Brain (organoid and tissue), 16 donors: ENCODE measurements at places on chromosomes 13 and 19.

DNA sequence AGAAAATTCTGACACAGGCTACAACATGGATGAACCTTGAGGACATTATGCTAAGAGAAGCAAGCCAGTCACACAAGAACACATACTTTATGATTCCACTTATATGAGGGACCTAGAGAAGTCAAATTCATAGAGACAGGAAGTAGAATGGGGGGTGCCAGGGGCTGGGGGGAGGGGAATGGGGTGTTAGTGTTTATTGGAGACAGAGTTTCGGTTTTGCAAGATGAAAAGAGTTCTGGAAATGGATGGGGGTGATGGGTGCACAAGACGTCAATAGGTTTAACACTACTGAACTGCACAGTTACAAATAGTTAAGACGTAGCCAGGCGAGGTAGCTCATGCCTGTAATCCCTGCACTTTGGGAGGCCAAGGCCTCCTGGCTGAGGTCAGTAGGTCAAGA, 3.5 kb upstream of the ZNF787 start:
- no peak for DNase-seq

DNA sequence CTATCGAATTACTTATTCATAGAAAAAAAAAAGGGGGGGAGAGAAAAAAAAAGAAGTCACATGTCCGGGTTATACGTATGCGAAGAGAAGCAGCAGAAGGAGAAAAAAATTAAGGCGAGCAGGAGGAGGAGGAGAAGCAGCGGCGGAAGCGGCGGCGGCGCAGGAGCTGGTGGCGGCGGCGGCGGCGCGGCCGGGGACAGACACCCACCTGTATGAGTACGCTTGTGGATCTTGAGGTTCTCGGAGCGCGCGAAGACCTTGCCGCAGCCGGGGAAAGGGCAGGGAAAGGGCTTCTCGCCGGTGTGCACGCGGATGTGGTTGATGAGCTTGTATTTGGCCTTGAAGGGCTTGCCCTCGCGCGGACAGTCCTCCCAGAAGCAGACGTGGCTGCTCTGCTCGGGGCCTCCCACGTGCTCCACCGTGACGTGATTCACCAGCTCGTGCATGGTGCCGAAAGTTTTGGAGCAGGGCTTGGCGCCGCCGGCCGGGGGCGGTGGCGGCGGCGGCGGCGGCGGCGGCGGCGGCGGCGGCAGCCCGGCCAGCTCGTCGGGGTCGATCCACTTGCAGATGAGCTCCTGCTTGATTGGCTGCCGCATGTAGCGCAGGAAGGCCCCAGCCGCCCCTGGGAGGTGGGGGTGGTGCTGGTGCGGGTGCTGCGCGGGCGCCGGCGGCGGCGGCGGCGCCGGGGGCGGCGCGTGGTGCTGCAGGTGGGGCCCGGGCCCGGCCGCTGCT, 1.5 kb downstream of the ZIC5 start:
- DNase-seq, result peak; percentile 78

DNA sequence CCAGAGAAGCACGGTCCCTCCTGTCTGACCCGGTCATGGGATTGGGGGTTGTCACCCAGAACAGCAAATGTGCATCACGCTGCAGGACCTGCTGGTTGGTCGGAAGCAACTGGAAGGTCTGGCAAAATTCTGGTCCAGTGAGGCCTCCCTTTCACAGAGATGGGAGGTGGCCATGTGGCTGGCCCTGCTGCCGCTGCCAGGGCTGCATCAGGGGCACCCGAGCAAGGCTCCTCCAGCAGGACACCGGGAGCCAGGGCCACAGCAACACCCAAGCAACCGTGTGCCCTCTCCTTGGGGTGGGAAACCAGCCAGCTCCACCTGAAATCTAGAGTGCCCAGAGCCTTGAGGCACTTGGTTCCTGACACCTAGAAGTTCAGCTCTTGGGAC, 11.5 kb upstream of the GAS6 start:
- no peak for DNase-seq

DNA sequence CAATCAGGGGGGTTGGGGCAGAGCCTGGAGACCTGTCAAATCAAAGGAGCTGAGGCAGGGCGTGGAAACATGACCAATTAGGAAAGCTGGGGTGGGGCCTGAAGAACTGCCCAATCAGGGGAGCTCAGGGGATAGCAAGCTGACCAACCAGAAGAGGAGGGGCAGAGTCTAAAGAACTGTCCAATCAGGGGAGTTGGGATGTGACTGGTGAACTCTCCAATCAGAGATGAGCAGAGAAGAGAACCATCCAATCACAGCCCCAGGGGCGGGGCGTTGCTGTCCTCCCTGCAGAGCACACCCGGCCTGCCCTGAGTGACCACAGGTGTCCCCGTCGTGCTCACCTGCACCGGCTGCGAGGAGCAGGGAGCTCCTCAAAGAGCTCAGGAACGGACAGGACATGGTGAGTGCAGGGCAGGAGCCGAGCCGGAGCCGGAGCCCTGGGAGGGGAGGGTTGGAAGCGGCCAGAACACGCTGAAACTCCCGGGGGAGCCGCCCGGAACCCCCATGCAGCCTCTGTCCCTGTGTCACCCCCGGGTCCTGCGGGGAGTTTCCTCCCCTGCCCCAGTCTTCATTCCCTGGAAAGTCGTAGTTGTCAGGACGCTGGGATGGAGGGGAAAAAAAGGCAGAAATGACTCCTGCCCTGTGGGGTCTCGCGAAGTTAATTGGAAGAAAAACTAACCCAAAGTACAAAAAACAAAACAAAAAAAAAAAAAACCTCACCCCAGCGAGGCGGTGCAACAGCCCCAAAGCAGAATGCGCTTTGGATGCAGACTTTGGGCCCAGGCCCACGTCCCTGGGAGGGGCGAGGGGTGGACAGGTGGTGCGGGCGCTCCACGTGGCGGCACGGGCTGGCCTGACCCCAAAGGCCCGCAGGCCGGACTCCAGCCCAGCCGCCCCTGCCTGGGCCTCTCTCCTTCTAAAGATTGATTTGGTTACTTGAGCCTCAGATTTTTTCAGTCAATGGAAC, at the start of gene ZNF556:
Gene ZNF556 (plus strand): TSS at position 311 of the 967 bp plus-strand sequence. CDS start 87 bp downstream, at position 398.
- DNase-seq, result no peak

GRCh38 chr19:35495107-35496064, 5.1 kb upstream of the KRTDAP start:
- DNase-seq, result peak; percentile 49

DNA sequence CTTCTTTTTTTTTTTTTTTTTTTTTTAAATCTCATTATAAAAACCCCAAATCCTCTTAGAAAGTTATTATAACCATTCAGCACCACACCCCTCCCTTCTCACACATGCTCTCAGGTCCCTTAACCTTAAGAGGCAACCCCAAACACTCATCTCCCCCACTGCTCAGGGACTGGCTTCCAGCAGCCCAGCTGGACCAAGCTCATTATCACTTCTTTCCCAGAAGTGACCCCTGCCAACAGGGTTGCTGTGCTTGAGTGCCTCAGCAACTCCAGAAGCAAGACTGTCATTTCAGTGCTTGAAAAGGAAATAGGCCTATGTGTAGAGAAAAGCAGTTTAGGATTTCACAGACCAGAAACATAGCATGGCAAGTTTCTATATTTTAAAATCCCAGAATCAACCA, 84.3 kb downstream of the SLAIN1 start:
- peak; percentile 34 for DNase-seq

- no peak for DNase-seq
These were observed 2.7 kb downstream of the WDR88 start for GRCh38 chr19:33134571-33135041.

- no peak for DNase-seq
These were observed 159.0 kb upstream of the UBL3 start for GRCh38 chr13:30009411-30009810.

- DNase-seq, result no peak
These were observed 34.7 kb downstream of the TSSK6 start for GRCh38 chr19:19480688-19481087.

DNA sequence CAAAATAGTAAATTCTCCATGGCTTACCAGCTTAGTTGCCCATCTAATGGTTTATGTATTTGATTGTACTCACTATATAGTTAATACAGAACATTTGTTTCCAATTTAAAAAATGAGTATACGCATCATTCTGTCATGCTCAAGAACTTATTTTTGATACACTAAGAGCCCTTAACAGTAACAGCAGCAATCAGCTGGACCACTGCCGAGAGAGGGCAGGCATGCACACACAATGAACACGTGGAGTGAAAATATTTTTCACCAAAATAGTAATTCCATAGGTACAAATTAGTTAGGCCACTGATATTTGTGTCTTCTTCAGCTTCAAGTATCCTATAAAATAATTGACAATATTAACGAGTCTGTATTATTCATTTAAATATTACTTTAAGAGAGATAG, 109.9 kb downstream of the KLF12 start:
- no peak for DNase-seq

GRCh38 chr13:38412266-38412665, 62.6 kb downstream of the UFM1 start:
- no peak for DNase-seq

DNA sequence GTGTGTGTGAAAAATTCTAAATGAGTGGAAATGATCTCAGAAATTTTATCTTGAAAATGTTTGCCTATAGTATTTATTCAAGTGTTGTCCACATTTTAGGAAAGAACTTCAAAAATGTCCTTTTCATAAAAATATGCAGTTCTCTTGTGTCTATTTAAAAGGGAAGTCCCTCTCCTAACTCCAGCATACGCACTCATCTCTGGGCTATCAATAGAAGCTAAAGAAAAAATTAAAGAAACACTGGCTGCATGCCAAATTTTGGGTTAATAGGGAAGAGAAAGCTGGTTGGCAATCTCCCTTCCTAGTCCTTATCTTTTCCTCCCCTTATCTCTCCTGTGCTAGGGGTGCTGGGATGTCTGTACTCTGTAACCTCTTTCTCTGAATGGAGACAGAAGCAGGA, 313.3 kb downstream of the ENOX1 start:
- DNase-seq, result peak; percentile 42

DNA sequence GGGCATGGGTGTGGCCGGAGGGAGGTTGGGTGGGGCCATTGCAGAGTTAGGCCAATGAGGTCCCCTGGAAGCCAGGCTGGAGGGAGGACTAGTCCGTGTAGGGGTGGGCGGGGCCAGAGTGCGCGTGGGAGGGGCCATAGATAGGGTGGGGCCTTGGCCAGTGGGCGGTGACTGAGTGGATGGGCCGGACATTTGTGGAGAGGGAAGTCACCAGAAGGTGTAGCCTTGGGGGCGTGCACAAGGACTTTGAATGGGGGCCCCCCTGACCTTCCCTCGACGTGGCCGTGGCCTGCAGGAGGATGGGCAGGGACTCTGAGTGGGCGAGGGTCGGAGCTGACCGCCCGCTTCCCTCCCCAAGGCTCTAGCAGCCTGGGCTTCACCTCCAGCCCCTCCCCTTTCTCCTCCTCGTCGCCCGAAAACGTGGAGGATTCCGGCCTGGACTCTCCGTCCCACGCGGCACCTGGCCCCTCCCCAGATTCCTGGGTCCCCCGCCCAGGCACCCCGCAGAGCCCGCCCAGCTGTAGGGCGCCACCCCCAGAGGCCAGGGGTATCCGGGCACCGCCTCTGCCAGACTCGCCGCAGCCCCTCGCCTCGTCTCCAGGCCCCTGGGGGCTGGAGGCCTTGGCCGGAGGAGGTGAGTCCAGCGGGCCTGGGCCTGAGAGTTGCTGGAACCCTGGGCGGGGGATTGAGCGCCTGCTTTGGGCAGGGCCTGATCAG, 16.5 kb upstream of the B3GNT3 start:
- no peak for DNase-seq

- DNase-seq, result no peak
These were observed 12.6 kb downstream of the DACH1 start for GRCh38 chr13:71854401-71854800.

DNA sequence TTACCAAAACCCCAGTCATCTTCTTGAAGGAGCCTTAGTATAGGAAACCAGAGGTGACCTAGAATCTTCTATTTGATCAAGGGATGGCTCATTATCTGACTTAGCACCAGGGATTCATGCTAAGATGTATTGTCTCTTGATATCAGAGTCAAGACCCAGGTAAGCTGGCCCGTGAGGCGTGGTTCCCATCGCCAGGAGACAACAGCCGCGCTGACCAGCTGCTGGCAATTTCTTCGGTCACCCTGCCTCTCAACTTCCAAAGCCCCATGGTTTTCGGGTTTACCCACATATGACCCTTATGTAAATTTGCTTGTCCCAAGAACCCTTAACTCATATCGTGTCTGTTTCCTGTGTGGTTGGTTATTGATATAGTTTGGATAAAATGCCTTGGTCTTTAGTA, 77.7 kb upstream of the VSTM2B start:
- no peak for DNase-seq

GRCh38 chr13:31274390-31274789, 74.6 kb downstream of the B3GLCT start:
- no peak for DNase-seq

DNA sequence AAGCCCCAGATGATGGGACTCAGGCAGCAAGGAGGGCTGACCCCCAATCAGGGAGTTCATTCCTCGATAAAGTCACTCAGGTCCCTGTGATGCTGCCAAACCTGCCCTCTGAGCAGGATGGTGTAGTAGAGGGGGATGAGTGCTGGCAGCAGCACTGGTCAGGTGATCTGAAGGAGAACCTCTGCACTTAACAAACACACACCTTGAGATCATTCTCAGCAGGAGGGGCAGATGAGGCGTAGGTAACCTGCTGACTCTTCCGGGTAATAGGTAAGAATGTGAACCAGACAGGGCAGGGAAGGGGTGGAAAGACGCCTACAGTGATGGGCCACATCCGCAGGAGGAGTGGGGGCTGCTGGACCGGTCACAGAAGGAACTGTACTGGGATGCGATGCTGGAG, 3.2 kb downstream of the ZNF446 start:
- no peak for DNase-seq

- peak; percentile 16 for DNase-seq
These were observed 46.4 kb downstream of the N4BP2L1 start for GRCh38 chr13:32381539-32381938.

DNA sequence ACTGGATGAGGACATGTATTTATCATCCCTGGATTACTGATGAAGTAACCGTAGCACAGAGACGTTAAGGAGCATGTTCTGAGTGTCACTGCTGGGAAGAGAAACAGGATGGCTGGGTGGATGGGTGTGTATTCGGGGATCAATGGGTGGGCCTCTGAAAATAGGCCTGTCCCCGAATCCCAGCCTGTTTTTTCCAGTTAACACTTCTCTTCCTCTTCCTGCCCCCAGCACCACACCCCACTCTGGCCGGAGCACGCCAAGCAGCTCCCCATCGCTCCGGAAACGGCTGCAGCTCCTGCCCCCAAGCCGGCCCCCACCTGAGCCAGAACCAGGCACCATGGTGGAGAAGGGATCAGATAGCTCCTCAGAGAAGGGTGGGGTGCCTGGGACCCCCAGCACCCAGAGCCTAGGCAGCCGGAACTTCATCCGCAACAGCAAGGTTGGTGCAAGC, 8.8 kb downstream of the GRAMD1A start:
- DNase-seq, result no peak
